ENCODE measurements at places on chromosomes 7 and 10.
A peak's percentile ranks its signal among the peaks of the same experiment; 100 is the strongest.

GRCh38 chr10:113524539-113525490 lies 28.0 kb upstream of the HABP2 start:
- H3K4me3 ChIP-seq = no peak overlapping the region
- no peaks in the 10 kb centered on the region for H3K4me1 ChIP-seq
- no peak for DNase-seq
- no peaks in the 10 kb centered on the region for H3K36me3 ChIP-seq
- H3K27ac ChIP-seq = no peak overlapping the region
- H3K27me3 ChIP-seq = no peaks in the 10 kb centered on the region

DNA sequence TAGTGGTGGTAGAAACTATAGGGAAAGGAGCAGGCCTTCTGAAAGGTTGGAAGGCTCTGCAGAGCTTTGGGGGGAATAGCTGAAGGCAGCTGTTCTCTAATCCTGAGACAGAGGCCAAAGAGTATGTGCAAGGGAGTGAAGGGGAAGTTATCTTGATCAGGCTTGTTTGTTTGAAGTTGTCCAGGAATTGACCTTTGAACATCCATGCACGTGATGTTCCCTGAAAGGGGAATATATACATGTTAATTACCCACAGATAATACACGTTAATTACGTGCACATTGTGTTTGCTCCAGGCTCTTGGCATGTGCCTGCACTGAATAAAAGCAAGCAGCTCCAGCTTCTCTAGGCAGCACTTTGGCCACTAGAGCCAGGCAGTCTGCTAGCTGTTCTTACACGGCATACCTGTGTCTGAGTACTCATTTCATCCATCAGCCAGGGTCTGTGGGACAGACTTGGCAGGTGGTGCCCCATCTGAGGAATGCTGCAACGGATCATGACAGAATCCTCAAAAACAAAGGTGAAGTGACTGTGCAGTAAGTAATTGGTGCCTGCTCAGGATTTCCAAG lies 18.0 kb upstream of the STARD3NL start:
- no peak overlapping the region for H3K4me3 ChIP-seq
- no peaks in the 10 kb centered on the region for H3K4me1 ChIP-seq
- no peaks in the 10 kb centered on the region for H3K36me3 ChIP-seq
- no peak for DNase-seq

GRCh38 chr7:2631946-2632732 lies at the start of gene TTYH3:
TSS of gene TTYH3 (plus strand) at chr7:2631986. CDS start at chr7:2632156, 170 bp downstream.
- H3K4me3 ChIP-seq = peak within 1 kb of the TSS; percentile 68
- peaks cover 18% of the 10 kb centered on the region for H3K4me1 ChIP-seq
- no peaks in the 10 kb centered on the region for H3K27me3 ChIP-seq

DNA sequence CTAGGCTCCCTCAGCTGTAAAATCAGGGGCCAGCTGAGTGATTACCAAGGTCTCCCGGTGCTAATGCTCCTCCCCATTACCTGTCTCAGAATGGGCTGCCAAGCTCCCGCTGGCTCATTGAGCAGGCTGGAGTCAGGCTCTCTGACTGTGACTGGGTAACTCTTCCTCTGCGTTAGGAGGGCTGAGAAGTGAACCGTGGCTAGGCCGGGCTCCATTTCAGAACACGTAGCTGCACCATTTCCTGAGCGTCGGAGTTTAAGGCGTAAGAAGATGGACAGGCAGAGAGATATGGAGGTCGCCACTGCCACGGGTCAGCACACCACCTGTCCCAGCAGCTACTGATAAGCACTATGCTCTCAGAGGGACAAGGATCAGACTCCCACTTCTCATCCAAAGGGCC lies 250.3 kb downstream of the TCERG1L start:
- no peaks in the 10 kb centered on the region for H3K36me3 ChIP-seq
- no peaks in the 10 kb centered on the region for H3K27me3 ChIP-seq
- no peak overlapping the region for H3K27ac ChIP-seq
- H3K4me1 ChIP-seq = peaks cover 13% of the 10 kb centered on the region
- no peak overlapping the region for H3K4me3 ChIP-seq
- no peak for DNase-seq

- H3K36me3 ChIP-seq = no peaks in the 10 kb centered on the region
- H3K4me3 ChIP-seq = no peak overlapping the region
- no peak overlapping the region for H3K27ac ChIP-seq
- no peaks in the 10 kb centered on the region for H3K27me3 ChIP-seq
- H3K4me1 ChIP-seq = peaks cover 3% of the 10 kb centered on the region
Measured at GRCh38 chr10:101559596-101560297, 28.3 kb downstream of the POLL start.

- no peaks in the 10 kb centered on the region for H3K36me3 ChIP-seq
- H3K4me1 ChIP-seq = peaks cover 6% of the 10 kb centered on the region
- no peak overlapping the region for H3K4me3 ChIP-seq
Measured at GRCh38 chr7:77208416-77208815, 8.8 kb upstream of the FGL2 start.

GRCh38 chr10:127904311-127905000 lies 2.4 kb upstream of the PTPRE start:
- no peak overlapping the region for H3K4me3 ChIP-seq
- no peaks in the 10 kb centered on the region for H3K4me1 ChIP-seq
- H3K27ac ChIP-seq = no peak overlapping the region
- H3K27me3 ChIP-seq = no peaks in the 10 kb centered on the region
- DNase-seq = no peak

DNA sequence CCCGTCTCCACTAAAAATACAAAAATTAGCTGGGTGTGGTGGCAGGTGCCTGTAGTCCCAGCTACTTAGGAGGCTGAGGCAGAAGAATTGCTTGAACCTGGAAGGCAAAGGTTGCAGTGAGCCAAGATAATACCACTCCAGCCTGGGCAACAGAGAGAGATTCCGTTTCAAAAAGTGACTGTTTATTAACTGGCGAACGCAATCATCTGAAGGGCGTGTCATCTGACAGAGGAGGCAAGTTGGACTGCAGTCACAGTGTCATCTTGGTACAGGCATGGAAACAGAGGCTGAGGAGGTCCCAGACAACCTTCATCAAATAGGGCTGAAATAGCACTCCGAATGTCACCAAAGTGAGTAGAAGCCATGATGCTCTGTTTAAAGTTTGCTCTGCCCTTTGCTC lies 75.3 kb upstream of the NFE2L3 start:
- no peak overlapping the region for H3K4me3 ChIP-seq
- no peaks in the 10 kb centered on the region for H3K36me3 ChIP-seq
- H3K27ac ChIP-seq = no peak overlapping the region

- H3K27ac ChIP-seq = no peak overlapping the region
- DNase-seq = no peak
- H3K36me3 ChIP-seq = no peaks in the 10 kb centered on the region
- H3K4me3 ChIP-seq = no peak overlapping the region
- no peaks in the 10 kb centered on the region for H3K27me3 ChIP-seq
- H3K4me1 ChIP-seq = peaks cover 12% of the 10 kb centered on the region
Measured at GRCh38 chr10:89335226-89335625, 7.4 kb downstream of the IFIT3 start.

DNA sequence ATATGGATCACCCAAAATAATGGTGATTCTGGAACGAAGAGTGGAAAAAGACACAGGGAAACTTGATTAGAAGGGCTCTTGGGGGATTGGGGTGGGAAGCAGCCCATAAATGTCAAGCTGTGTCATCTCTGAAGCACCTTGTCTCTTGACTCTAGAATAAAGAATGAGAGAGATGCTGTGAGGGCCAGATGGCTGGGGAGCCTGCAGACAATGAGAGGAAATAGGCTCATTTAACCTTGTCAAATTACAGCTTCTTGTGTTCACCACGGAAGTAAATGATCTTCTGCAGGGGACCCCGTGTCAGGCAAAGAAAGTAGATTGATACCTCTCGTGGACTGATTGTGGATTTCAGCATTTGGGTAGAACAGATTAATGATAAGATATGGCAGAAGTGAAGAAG lies 159.3 kb downstream of the ST7 start:
- H3K4me1 ChIP-seq = no peaks in the 10 kb centered on the region
- no peaks in the 10 kb centered on the region for H3K36me3 ChIP-seq
- H3K4me3 ChIP-seq = no peak overlapping the region

DNA sequence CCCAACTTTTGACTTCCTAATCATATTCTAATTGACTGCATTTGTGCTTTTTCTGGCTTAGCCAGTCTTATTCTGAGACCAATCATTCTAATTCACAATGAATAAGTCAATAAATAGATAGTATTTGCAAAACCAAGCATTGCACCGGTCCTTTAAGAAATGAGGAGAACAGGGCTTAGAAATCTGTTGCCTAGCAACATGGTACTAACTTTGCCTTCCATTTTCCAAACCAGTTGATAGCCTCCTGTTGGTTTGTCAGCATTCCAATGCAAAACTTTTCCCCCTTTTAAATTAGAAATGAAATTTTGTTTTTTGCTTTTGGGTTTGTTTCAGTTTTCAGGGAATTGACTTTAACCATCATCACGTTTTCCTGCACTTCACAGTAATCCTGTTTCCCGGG lies 603.5 kb upstream of the NRP1 start:
- H3K27ac ChIP-seq = no peak overlapping the region
- H3K4me1 ChIP-seq = no peaks in the 10 kb centered on the region
- H3K36me3 ChIP-seq = no peaks in the 10 kb centered on the region
- H3K4me3 ChIP-seq = no peak overlapping the region
- no peak for DNase-seq

DNA sequence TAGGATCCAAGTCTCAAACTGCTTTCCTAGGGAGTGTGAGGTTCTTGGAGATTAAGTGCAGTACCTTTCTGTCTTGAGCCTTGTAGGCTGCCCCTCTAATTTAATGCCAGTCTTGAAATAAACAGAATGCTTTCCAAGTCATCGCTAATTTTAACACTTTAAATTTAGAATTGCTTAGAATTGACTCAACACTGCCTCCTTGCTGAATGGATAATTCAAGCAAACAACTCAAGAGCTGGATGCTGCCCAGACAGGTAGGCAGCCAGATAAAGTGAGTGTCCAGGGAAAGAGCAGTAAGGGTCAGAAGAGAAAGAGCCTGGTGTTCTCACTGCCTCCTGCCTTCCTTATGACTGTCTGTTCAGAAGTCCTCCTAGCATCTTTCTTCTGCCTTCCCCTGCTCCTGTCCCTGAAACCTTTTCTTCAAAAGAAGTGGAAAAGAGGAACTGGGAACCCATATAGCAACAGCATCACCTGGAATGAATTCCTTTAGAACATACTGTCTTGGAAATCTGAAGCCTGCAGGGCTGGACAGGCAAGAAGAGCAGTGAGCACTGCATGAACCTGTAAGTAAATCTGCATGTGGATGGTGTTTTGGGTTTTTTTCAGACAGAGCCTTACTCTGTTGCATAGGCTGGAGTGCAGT lies 3.1 kb upstream of the GOT1 start:
- no peak overlapping the region for H3K4me3 ChIP-seq
- no peaks in the 10 kb centered on the region for H3K36me3 ChIP-seq
- peaks cover 21% of the 10 kb centered on the region for H3K4me1 ChIP-seq
- H3K27ac ChIP-seq = no peak overlapping the region
- H3K27me3 ChIP-seq = no peaks in the 10 kb centered on the region

- H3K27me3 ChIP-seq = no peaks in the 10 kb centered on the region
- H3K4me1 ChIP-seq = peaks cover 6% of the 10 kb centered on the region
- H3K27ac ChIP-seq = no peak overlapping the region
- no peak overlapping the region for H3K4me3 ChIP-seq
- DNase-seq = no peak
- H3K36me3 ChIP-seq = no peaks in the 10 kb centered on the region
Measured at GRCh38 chr7:76408121-76408560, 1.4 kb downstream of the SSC4D start.

GRCh38 chr7:139710036-139710435 lies 67.8 kb downstream of the HIPK2 start:
- H3K36me3 ChIP-seq = no peaks in the 10 kb centered on the region
- H3K27ac ChIP-seq = no peak overlapping the region

GRCh38 chr7:135536150-135536549 lies 21.6 kb upstream of the NUP205 start:
- no peak overlapping the region for H3K27ac ChIP-seq
- H3K27me3 ChIP-seq = no peaks in the 10 kb centered on the region
- H3K36me3 ChIP-seq = no peaks in the 10 kb centered on the region

DNA sequence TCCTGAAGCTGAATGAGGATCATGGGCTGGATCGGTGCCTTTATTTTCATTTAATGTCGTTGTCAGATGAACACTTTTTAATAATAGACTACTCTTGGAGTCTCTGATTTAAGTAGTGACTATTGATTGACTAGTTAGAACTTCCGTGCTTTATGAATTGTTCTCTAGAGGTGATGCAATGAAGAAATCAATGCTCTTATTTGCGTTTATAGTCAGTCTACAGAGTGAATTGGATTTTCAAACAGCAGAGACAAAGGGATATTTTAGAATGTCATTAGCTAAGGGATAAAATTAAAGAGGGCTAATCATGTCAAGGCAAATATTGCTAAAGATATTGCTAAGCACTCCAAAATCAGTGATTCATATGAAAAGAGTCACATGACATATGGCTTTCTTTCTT lies 652.0 kb upstream of the NRP1 start:
- H3K36me3 ChIP-seq = no peaks in the 10 kb centered on the region
- no peak overlapping the region for H3K27ac ChIP-seq
- H3K4me3 ChIP-seq = no peak overlapping the region
- DNase-seq = no peak

DNA sequence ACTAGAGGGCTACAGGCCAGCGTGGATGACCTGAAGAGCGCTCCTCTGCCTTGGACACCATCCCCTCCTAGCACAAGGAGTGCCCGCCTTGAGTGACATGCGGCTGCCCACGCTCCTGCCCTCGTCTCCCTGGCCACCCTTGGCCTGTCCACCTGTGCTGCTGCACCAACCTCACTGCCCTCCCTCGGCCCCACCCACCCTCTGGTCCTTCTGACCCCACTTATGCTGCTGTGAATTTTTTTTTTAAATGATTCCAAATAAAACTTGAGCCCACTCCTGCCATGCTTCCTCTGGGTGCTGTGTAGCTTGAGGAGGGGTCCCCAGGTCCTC lies 4.5 kb downstream of the SNCG start:
- DNase-seq = no peak
- no peak overlapping the region for H3K4me3 ChIP-seq
- no peaks in the 10 kb centered on the region for H3K4me1 ChIP-seq
- no peaks in the 10 kb centered on the region for H3K36me3 ChIP-seq
- no peak overlapping the region for H3K27ac ChIP-seq
- H3K27me3 ChIP-seq = no peaks in the 10 kb centered on the region

GRCh38 chr10:18087355-18087754 lies 52.9 kb upstream of the CACNB2 start:
- H3K4me3 ChIP-seq = no peak overlapping the region
- DNase-seq = no peak
- H3K27ac ChIP-seq = no peak overlapping the region
- H3K36me3 ChIP-seq = no peaks in the 10 kb centered on the region

- H3K36me3 ChIP-seq = no peaks in the 10 kb centered on the region
- DNase-seq = no peak
- no peak overlapping the region for H3K27ac ChIP-seq
Measured at GRCh38 chr10:119191881-119192280, 13.3 kb upstream of the PRDX3 start.

Data from Karpas-422 (cell line).